ENCODE measurements at places on chromosomes 5 and 9.

DNA sequence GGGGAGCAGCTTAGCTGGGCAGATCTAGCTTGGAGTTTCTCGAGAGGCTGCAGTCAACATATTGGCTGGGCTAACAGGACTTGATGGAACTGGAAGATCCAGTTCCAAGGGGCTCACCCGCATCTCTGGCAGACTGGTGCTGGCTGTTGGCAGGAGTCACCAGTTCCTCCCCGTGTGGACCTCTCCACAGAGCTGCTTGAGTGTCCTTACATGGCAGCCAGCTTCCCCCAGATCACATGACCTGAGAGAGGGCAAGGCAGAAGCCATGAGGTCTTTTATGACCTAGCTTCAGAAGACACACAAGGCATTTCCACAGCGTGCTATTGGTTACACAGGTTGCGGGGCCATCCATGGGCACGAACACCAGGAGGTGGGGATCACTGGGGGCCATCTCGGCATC lies 26.4 kb upstream of the RXRA start:
- no peak for DNase-seq

DNA sequence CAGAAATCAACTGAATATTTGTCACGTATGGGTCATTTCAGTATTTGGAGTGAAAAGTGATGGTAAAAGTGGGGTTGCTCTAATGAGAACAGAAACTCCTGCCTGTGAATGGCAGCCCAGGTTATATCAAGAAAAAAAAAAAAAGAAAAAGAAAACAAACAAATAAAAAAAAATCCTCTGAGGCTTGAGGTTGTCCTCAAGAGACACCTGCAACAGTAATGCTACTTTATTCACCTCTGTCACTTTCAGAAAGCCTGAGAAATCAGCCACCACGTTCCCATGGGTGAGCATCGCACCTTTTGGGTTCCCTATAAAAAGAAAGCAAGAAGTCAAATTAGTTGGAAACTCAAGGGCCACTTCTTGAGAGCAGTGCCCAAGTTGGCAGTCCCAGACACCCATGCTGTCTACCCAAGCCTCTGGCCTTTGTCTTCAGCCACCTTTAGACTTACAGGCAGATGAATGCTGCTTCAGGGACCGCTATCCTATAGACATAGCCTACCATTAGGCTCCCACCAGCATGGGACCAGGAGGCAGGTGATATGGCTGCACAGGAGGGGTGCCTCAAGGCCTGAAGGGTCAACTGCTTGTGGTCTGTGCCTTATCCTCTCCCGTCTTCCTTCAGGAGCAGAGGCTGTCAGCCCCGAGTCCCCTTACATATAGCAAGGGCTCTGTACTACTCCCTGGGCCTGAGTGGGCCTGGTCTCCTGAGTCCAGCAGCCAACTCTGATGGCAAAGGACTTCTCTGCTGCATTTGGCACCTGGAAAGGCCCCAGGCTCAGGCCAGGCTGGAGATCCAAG lies 31.1 kb upstream of the MEIKIN start:
- DNase-seq, result no peak

DNA sequence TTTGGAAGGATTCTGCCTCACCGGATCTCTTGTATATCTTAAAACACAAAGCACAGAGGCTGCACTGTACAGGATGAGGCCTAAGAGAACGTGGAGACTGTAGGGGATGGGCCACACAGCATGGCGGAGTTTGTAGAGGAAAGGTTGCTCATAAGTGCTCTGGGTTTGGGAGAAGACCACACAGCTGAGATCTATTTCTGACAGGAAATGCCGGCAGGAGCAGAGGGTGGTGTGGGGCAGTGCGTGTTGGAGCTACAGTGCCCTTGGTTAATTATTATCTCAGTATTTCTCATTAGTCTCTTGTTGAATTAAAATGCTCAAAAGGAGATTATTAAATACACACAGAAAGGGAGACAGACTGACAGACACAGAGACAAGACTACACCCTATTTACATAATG lies 9.6 kb downstream of the PALM2AKAP2 start:
- no peak for DNase-seq

DNA sequence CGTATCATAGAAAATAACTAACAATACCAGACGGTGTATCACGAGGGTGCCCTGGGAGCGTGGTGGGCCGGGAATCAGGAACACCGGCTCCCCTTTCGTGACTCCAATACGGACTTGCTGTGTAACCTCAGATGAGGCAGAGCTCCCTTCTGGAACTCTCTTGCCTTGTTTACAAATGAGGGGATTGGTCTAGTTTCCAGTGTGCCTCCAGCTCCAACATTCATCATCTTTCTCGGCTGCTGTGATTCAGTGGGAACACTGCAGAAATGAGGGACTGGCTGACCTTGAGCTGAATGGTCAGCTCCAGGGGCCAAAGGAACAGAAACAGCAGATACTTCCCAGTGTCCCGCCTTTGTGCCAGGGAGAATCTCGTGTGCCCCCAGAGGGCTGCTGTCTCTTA lies 22.6 kb upstream of the TGFBI start:
- no peak for DNase-seq

DNA sequence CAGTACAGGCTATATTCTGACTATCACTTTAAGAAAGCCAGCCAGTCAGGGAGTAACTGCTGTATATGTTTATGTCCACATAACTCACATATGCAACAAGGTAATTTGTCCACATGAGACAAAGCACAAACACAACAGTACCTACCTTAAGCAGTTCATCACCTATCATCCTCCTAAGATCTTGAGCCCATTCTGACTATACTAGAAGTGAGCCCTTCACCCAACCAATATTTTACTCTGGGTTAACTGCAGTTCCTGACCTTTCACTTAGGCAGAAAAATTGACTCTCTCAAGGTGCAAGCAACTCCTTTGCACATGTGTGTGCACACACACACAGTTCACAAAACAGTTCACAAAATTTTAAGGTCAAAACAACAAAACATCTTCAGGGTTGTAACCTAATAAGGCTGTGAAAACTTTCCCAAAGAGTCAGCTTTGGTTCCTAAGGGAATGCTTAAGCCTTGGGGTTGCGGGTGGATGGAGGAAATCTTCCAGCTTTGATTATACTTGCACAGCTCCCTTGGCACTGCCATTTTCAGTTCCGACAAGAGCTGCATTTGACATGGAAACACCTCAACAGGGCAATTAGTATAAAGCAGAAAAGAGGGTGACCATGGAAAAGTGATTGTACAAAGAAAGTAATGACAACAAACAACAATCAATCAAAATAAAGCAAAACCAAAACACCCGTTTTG lies 215.3 kb downstream of the NFIB start:
- no peak for DNase-seq

GRCh38 chr5:8538821-8539220 lies 669.9 kb downstream of the MTRR start:
- DNase-seq, result no peak

- no peak for DNase-seq
These were observed 38.3 kb upstream of the NEURL1B start for GRCh38 chr5:172602783-172603231.

- DNase-seq, result no peak
These were observed 358.9 kb downstream of the DEPDC1B start for GRCh38 chr5:60340965-60341471.

DNA sequence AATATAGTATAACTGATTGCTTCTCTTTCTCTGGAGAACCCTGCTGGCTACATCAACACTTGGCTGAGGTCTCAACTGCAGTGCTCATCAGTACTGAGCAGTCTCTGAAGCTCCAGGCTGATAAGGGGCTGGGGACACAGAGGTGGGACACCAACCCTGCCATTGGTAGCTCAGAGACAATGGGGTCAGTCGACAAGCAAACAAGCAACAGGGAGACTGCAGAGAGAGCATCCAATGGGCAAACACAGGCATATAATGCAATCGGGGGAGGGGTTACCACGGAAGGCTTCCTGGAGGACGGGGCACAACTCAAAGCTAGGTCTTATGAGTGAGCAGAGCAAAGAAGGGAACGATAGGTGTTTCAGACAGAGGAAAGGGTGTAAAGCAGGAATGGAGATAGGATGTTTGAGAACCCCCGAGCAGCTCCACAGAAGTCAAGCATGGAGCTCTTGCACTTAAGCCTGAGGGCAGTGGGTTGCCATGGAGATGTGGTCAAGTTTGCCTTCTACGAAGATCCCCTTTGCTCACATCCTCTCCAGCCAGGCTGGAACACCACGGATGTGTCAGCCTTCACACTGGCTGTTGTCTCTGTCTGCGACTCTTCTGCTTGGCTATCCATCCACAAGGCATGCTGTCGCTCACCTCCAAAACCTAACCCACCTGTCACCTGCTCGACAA lies 21.5 kb upstream of the AKNA start:
- peak; percentile 54 for DNase-seq

- no peak for DNase-seq
These were observed 539.2 kb downstream of the ACTL7B start for GRCh38 chr9:108316630-108317029.

- no peak for DNase-seq
These were observed 102.7 kb upstream of the MIER3 start for GRCh38 chr5:57054671-57055070.

- no peak for DNase-seq
These were observed 52.6 kb upstream of the FANCC start for GRCh38 chr9:95370064-95370463.

GRCh38 chr5:145554399-145554798 lies 280.7 kb downstream of the PRELID2 start:
- no peak for DNase-seq

- no peak for DNase-seq
These were observed 46.7 kb downstream of the VAV2 start for GRCh38 chr9:133945314-133945975.

GRCh38 chr5:135348918-135349317 lies 50.1 kb downstream of the MACROH2A1 start:
- no peak for DNase-seq

GRCh38 chr5:81286059-81286617 lies 15.2 kb upstream of the ZCCHC9 start:
- DNase-seq, result no peak

Measured in AML-193 (cell line).